Stimulated activated CD8-positive, alpha-beta memory T cell treated with anti-CD3 and anti-CD28 coated beads, Interleukin-7, amount 100 ng/mL, for 1 hour (primary cell): ENCODE measurements at places on chromosomes 7 and 10.

DNA sequence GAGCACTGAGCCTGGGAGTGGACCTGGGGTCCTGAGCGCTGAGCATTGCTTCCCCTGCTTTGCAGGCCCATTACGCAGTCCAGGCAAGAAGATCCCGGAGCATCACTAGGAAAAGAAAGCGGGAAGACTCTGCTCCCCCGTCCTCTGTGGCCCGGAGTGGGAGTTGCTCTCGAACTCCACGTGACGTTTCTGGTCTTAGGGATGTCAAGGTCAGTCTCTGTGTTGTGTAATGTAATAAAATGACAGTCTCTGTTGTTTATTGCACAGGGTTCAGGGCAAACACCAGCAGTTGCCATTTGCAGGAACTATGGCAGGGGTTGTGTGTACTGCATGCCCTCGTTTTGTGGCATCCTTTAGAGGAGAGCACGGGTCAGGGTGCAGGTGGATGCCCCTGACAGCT, 10.0 kb downstream of the IDI2 start:
- DNase-seq: no peak

DNA sequence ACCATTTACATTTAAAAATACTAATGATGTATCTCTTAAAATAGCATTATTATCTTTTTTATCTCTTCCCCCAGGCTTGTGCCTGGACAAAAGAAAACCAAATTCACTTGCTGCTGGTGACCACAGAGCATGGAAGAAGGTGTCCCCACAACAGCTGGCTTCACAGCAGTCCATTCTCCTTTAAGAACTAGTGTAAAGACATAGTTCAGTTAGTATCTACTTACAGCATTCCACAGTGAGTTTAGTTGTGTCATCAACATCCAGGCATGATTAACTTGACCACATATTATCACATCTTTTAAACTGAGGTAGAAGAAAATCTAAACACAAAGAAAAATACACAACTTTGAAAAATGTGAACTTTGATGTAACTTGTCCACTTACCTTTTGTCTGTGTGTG, 55.0 kb downstream of the LRRC17 start:
- DNase-seq: no peak

- no peak for DNase-seq
Measured at GRCh38 chr7:4169455-4169854, 512.6 kb upstream of the FOXK1 start.

- DNase-seq: no peak
Measured at GRCh38 chr10:66982792-66983474, 57.1 kb downstream of the LRRTM3 start.

GRCh38 chr10:30736685-30737232, 107.2 kb upstream of the LYZL2 start:
- DNase-seq: no peak
